ENCODE measurements at places on chromosomes 11 and 22.

DNA sequence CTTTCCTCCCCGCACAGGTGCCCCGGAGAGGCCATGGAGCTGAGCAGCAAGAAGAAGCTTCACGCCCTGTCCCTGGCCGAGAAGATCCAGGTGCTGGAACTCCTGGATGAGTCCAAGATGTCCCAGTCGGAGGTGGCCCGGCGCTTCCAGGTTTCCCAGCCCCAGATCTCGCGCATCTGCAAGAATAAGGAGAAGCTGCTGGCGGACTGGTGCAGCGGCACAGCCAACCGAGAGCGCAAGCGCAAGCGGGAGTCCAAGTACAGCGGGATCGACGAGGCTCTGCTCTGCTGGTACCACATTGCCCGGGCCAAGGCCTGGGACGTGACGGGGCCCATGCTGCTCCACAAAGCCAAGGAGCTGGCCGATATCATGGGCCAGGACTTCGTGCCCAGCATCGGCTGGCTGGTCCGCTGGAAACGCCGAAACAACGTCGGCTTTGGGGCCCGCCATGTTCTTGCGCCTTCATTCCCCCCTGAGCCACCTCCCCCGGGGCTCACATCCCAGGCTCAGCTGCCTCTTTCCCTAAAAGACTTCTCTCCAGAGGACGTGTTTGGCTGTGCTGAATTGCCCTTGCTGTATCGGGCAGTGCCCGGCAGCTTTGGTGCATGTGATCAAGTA, 1.3 kb downstream of the TIGD3 start:
- DNase-seq: no peak

DNA sequence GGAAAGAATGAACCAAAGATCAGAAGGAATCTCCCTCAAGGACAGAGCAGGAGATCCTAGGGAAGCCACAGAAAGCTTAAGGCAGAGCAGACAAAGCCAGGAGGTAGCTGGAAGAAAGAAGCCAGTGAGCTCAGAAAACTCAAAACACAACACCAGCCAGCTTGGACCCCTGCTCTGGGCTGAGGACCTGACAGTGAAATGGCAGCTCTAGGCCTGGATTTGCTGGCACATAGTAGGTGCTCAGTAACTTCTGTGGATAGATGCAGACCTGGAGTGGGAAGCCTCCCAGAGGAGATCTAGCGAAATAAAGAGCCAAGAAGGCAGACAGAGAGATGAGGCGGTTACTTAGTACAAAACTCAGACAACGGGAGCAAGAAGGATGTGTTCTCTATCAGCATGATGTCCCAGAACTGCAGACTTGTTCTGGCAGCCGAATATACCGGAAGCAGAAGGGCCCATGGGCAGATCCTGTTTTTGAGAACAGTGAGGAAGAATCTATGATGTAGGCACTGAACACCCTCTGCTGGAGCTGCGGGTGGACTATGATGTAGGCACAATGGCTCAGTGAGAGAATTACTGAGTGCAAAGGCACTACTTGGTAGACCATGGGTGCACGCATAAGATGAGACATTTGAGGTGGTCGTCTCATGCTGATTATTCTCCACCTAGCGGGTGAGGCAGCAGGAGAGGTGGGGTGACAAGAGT, 4.8 kb downstream of the ROBO4 start:
- no peak for DNase-seq

DNA sequence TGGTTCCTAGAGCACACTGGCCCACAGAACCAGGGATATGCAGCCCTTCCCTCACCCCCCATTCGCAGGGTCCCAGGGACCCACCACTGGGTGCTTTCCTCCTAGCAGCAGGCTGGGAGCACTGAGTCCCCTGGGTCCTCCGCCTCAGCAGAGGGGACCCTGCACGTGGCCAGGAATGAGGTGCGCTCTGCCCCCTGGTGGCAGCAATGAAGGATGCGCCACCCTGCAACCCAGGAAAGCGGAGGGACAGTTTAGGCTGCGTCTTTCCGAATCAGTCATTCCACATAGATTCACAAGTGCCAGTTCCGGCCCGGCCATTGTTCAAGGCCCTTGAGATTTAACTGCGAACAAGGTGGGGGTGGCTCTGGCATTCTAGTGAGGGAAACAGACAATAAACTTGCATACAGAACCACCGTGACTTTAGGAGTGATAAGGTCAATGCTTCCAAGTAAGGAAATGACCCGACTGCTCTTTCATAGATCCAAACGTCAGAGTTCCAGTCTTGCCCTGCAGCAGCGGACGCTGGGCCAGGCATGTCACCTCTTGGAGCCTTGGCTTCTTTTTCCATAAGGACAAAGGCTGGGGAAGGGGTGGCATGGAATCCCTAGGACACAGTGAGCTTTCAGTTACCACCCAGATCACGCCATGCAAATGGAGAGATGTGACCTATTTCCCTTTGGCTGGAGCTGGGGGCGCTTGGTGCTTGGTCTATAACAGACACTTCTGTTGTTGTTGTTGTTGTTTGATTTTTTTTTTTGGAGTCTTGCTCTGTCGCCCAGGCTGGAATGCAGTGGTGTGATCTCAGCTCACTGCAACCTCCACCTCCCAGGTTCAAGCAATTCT, 7.7 kb downstream of the RIN1 start:
- DNase-seq: no peak

GRCh38 chr11:11440144-11440543, 87.1 kb upstream of the CSNK2A3 start:
- no peak for DNase-seq

GRCh38 chr11:93736129-93736528, 5.2 kb downstream of the TAF1D start:
- DNase-seq: no peak

- DNase-seq: no peak
Observed at GRCh38 chr11:123363556-123363955, 66.5 kb upstream of the GRAMD1B start.

Data from iPS DF 6.9 (cell line).